ENCODE measurements at places on chromosomes 2 and 18.
A peak's percentile ranks its signal among the peaks of the same experiment; 100 is the strongest.

DNA sequence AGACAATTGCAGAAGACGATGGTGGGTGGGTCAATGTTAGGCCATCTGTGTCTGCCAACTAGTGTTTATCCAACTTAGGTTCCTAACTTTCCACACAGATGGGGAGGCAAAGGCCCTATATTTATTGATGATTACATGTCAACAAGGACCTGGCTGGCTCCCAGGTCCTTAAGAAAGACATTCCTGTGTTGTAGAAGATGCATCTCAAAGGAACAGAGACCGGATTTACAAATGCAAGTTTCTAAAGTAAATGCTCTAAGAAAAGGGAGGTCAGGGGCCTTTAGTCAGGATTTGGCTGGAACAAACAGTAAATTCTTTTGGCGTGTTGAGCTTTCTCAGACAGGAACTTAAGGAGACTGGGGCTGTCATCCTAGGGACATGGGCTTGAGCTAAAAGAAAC lies 175.0 kb downstream of the SH3BP4 start:
- no peak for DNase-seq

GRCh38 chr18:62610701-62611411 lies 88.0 kb downstream of the ZCCHC2 start:
- no peak for DNase-seq

- DNase-seq: no peak
These were observed 543.0 kb downstream of the TNS1 start for GRCh38 chr2:217459680-217460405.

GRCh38 chr2:141710589-141711239 lies 420.1 kb downstream of the LRP1B start:
- no peak for DNase-seq

DNA sequence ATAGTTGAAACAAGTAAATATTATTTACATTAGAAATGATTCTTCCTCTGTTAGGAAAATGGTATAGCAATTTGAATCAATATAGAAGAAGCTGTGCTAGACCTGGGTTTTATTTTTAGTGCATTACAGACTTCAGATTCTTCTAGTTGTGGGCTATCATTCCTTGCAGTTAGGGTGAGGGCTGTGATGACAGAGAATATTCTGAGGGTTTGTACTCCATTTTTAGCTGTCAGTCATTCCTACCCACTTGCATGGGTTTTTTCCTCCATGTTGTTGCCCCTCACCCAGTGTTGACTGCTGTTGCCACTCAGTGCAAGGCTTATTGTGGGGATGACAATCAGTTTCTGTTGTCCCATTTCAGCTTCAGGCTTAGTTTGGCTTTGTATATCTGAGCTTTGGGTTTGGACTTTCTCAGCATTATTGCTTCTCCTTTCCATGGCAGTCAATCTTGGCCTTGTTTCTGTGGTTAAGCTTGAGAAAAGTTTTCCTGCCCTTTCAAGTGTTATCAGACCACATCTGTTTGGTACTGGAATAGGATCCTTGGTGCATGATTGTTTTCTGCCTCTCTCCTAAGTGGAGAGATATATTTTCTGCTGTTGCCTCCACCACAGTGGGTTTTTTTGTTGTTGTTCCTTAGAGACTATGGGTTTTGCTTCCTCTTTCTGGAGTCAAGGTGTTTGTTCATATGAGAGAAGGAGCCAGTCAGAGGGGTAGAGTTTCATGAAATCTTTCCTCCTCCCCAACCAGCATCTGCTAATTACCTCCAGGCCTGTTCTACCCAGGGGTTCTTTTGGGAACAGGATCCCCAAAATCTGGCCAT lies 312.7 kb upstream of the CWC22 start:
- no peak for DNase-seq

DNA sequence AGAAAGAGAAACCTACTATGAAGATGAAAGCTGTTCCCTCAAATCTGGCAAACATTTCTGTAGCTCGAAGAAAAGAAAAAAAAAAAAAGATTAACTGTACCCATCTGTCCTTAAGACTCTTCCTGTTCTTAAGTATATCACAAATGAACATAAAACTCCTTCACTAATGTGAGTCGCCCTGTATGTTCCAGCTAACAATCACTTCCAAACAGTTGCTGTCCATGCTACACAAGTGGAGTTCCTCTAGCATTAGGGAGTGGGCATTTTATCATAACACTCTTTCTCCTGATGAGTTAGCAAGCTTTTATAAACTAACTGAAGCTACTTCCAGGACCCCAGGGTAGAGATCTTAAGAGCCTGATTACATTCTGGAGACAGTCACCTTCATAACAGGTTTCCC lies 5.8 kb downstream of the CUL3 start:
- no peak for DNase-seq

GRCh38 chr2:160582490-160583145 lies 89.0 kb upstream of the RBMS1 start:
- no peak for DNase-seq

DNA sequence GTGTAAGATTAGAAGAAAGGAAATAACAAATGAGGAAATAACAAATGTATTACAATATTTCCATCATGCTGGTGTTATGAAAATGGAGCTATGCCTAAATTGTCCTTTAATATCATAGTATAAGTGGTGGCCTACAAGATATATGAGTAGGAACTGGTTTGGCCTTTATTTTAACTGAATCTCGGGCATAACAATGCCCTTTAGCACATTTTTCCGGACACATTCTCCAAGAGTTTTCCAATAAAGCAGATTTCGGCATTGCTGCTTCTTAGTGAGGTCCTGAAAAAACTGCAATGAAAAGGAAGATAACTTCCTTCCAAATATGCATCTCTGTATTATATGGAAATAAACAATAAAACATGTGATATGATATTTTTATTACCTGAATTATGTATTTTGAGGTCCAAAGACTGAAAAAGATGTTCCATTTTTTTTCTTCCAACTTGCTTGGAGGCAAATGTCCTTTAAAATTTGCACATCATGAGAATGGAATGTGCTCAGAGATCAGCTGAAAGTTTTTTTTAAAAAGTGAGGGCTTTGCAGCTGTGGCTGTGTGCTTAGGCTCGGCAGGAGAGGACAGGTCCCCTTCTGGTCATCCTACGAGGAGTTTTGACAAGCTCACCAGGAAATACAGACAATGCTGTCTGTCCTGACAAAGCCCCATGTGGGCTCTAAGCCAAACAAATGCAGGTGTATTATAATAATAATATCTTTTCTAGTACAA lies 132.3 kb upstream of the RND3 start:
- DNase-seq: no peak

GRCh38 chr18:22977847-22978701 lies 44.9 kb downstream of the RBBP8 start:
- DNase-seq: peak; percentile 75

DNA sequence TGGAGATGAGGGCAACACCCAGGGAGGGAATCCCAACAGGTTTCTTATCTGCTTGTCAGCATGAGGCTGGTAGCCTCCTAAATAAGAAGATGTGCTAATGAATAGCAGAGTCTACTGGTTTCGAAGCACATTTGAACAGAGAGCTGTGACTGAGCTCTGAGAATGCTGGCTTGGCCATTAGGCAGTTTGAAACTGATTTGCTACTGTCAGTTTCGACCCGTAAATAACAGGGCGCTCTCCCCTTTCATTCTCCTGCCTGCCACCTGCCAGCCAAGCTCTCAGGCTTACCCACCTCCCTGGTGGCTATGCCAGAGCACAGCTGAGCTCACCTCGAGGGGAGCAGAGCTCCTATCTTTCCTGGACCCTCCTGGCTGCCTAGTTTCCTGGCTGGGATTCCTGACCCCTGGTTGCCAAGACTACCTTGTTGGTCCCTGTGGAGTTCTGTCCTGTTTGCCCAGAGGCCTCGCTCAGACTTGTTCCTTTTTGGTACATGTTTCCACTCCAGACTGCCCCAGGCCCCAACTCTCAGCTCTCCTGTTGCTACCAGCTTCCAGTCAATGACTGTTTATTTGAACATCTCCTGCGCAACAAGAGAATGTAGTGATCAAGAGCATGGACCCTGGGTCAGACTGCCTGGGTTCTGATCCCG lies 102.3 kb upstream of the ALPP start:
- DNase-seq: no peak

- DNase-seq: no peak
These were observed 135.3 kb downstream of the DCC start for GRCh38 chr18:52475325-52475724.

DNA sequence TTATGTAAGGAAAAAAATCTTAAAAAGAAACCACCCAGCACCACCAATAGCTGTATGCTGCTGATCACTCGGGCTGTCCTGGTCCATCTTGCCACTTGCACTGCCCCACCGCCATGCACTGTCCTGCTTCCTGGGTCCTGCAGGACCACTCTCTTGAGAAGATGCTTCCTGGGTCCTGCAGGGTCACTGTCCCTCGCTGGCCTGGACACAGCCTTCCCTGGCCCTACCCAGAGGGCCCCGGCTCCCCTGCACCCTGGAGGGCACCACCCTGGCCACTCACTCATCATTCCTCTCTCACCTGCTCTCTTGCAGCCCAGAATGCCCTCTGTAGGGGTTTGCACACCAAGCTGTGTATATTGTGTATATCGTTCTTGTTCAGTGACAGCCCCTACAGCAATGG lies 2.4 kb upstream of the OTOS start:
- DNase-seq: no peak

DNA sequence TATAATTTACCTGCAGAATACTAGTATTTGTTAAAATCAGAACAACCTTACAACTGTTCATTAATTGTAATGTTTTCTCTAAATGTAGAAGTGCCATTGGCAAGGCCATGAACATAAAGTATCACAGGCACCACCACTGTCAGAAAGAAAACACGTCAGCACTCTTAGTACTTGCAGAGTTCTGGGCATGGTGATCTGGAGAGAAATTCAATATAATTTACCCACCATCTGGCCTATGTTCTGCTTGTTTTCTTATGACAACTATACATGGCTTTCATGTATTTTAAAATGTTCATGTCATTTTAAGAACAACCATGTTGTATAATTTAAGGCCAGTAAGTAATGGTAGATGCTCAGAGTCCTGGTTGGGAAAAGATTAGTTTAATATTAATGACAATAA lies 114.2 kb upstream of the SULT1C3 start:
- DNase-seq: no peak

DNA sequence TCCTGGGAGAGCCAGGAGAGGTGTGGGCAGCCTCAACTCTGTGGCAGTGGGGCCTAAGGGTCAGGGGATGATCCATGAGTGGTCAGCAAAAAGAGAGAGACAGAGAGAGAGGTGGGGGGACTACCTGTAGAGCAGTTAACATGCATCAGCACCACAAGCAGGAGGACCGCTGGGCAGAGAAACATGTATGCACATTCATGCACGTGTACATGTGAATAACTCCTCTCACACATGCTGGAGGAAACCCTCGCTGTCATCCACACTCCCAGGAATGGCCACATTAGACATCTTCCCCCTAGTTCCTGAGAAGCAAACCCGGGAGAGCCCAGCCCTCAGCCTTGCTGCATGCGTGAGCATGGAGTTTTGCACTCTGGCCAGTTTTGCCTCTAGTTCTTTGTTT lies 166.1 kb downstream of the SMAD7 start:
- DNase-seq: no peak

- no peak for DNase-seq
These were observed 78.1 kb downstream of the IRS1 start for GRCh38 chr2:226721541-226721940.

DNA sequence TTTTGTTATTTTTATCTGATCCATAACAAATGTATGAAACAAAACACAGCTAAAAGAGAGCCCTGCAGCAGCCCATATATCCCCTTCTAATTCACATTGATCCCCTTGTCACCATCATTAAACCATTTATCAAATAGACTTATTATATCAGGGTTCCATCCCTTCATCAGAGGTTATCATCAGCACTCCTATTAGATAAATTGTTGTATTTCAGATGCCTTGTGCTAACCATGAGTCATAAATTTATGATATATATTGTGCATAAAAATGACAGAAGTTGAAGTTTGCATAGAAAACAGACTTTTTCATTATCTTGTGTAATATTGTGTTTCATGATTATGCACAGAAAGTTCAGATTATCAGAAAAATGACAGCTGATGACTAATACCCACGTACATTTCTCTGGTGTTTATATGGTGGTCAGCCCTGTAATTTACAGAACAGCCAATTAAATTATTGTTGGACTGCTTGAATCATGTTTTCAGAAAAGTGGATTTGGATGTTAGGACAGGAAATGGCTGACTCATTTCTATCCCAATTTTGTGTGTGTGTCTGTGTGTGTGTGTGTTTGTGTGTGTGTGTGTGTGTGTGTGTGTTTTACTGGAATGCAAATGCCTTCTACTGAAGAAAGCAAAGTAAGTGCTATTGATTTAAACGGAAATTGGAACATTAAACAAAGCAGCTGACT lies 80.9 kb downstream of the PPP1R1C start:
- no peak for DNase-seq

DNA sequence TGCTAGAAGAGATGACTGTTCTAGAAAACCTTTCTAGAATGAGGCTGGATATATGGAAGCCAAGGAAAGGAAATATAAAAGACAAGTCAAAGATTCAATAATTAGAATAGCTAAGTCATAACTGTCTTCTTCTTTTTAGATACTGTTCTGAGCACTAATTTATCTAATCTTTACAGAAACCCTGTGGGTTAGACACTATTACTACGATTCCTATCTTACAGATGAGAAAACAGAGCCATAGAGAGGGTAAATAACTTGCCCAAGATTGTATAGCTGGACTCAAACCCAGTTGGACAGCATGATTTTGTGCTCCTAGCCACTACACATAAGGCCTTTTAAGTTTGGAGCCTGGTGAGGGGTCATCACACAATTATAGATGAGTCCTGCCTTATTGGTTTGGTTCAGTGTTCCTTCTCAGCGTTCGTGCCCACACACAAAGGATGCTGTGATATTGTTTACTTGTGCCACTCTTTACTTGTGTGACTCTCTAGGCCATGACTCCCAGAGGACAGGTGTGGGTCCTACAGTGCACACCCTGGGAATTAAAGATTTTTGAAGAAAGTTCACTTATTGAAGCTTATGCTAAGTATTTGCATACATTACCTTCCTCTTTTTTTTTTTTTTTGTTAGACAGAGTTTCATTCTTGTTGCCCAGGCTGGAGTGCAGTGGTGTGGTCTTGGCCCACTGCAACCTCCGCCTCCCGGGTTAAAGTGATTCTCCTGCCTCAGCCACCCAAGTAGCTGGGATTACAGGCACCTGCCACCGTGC lies 153.7 kb downstream of the PRKCE start:
- DNase-seq: no peak

GRCh38 chr2:200985799-200986198 lies 22.3 kb upstream of the ORC2 start:
- no peak for DNase-seq

- DNase-seq: no peak
These were observed 268.4 kb upstream of the CDH19 start for GRCh38 chr18:66872277-66872676.

GRCh38 chr18:51137891-51138290 lies 59.6 kb downstream of the MEX3C start:
- no peak for DNase-seq

- no peak for DNase-seq
These were observed 1.3 kb downstream of the MRPL33 start for GRCh38 chr2:27772804-27773203.

Data from activated CD4-positive, alpha-beta T cell treated with anti-CD3 and anti-CD28 coated beads, Interleukin-2, Interleukin-4, amounts not matched to agents 100 ng/mL and 50 ng/mL, durations not matched to agents 16 hours and 8 hours (primary cell).